ENCODE measurements at places on chromosomes 1 and 21.

DNA sequence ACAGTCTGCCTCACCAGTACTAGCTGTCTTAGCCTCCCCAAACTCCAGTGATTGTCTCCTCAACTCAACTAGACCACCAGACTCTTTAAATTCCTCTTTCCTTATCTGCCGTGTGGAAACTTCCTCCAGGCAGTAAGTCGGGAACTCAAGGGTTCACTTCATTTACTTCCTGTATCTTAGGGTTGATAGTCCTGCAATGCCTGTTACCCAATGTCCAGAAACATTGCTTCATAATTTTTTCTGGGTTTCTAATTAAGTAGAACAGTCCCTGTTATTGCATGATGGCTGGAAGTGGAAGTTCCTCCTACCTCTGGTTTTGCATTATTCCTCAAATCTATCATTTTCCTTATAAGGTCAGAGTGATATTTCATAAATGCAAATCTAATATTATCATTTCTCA is 60.8 kb upstream of the RNF11 start:
- DNase-seq, result no peak

GRCh38 chr21:36806103-36806502 is 107.2 kb downstream of the SIM2 start:
- no peak for DNase-seq

GRCh38 chr1:224785622-224786021 is 143.9 kb upstream of the DNAH14 start:
- no peak for DNase-seq

- no peak for DNase-seq
These were observed 4.0 kb downstream of the HYI start for GRCh38 chr1:43449708-43450069.

All from stimulated activated CD8-positive, alpha-beta memory T cell treated with anti-CD3 and anti-CD28 coated beads, Interleukin-2, amount 100 ng/mL, for 1 hour (primary cell).